ENCODE measurements at places on chromosomes 3 and 15. TPM values are rescaled to one million over a fixed set of nuclear protein-coding genes. Genes with fewer than 3 reads are reported as not detected.

DNA sequence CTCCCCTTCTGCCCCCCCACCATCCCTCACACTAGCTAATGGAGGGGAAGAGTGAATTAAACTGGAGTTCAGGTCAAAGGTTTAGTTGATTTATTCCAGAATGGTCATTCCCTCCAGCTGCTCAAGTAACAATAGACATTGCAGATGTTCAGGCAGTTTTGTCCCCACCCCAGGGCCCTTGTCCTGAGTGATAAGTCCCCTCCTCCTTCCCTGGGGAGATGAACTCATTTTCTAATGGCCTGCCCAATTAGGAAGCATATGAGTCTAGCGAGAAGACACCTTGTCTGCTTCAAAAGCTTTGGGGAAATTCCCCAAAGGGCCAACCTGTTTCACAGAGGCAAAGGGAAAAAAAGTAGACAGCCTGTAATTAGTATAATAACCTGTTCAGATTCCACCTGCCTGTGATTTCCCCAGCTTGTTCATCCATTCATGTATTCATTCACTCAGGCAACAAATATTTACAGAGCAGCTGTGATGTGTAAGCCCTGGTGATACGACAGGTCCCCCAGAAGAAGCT lies 165.3 kb downstream of the SHQ1 start:
- no peaks in the 10 kb centered on the region for H3K36me3 ChIP-seq
- no peaks in the 10 kb centered on the region for H3K27me3 ChIP-seq
- no peak for DNase-seq
- no peaks in the 10 kb centered on the region for H3K4me1 ChIP-seq
- H3K27ac ChIP-seq, result no peak overlapping the region

DNA sequence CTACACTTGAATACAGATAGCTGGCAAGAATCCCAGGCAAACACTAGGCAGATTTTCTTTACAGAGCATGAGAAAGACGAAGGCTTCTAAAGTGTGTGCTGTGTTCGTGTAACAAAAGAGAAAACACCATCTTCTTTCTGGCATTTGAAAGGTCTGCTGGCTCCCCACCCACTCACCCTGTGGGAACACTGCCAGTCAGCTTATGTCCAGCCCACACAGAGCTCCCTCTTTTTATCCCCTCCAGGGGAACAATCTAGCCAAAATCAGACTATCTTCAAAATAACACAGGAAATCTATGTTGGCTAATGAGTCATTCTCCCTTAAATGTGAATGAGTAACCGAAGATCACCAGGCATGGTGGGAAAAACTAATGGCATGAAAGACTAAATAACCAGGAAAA lies 45.6 kb upstream of the PAQR5 start:
- no peaks in the 10 kb centered on the region for H3K27me3 ChIP-seq
- no peak overlapping the region for H3K27ac ChIP-seq
- H3K4me3 ChIP-seq, result no peak overlapping the region
- H3K4me1 ChIP-seq, result no peaks in the 10 kb centered on the region
- H3K36me3 ChIP-seq, result peaks cover 7% of the 10 kb centered on the region

DNA sequence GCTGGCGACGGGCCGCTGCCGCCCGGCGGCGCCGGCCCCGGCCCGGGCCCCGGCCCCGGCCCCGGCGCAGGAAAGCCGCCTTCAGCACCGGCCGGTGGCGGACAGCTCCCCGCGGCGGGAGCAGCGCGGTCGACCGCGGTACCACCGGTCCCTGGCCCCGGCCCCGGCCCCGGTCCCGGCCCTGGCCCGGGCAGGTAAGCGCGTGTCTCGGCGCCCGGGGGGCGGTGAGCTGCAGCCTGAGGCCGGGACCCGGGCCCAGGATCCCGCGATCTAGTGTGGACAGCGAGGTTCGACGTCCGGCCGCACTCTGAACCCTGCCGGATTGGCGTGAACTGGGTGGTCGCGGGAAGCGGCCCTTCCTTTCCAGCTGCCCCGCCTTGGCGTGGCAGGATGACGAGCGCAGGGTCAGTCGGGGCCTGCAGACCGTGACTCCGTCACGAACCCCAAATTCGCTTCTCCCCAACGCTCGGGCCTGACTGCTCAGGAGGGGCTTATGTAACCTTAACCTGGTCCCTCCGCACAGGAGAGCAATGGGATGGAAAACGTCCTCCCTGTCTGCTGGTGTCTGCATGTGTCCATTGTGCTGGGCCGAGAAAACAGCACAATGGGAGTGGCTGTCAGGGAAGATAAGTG lies 472 bp downstream of the BSN start:
- peak; percentile 48 for DNase-seq
- H3K4me1 ChIP-seq, result peaks cover 8% of the 10 kb centered on the region
- H3K27me3 ChIP-seq, result no peaks in the 10 kb centered on the region
- H3K36me3 ChIP-seq, result no peaks in the 10 kb centered on the region
- H3K4me3 ChIP-seq, result peak overlapping the region; percentile 55

DNA sequence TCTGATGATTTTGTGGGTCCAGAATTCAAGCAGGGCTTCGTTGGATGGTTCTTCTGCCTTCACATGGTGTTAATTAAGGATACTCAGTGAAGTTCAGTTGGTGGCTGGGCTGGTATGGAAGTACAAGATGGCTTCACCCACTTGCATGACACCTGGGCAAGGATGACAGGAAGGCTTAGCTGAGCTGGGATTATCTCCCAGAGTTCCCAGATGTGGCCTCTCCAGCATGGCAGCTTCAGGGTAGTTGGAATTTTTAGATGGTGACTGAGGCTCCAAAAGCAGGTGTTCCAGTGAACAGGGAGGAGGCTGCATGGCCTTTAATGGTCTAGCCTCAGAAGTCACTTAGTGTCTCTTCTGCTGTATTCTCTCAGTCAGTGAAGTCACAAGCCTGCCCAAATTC lies 135.5 kb downstream of the THRB start:
- no peak for DNase-seq

DNA sequence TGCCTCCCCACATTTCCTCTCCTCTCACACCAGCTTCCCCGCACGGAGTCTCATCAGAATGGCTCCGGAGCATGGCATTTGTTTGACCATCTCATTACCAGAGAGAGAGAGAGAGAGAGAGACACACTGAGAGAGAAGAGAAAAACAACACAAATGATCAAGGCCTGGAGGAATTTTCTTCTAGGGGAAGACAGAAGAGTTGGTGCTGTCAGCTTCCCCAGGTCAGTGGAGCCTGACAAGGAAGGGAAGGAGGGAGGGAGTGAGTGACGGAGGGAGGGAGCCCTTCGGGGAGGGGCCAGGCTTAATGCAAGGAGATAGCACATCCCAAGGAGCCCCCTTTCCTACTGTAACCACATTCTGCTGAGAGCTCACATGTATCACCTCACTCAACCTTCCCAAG lies 9.1 kb downstream of the ST8SIA2 start:
- H3K36me3 ChIP-seq, result no peaks in the 10 kb centered on the region
- no peak overlapping the region for H3K4me3 ChIP-seq
- no peaks in the 10 kb centered on the region for H3K4me1 ChIP-seq
- DNase-seq, result no peak
- no peak overlapping the region for H3K27ac ChIP-seq

DNA sequence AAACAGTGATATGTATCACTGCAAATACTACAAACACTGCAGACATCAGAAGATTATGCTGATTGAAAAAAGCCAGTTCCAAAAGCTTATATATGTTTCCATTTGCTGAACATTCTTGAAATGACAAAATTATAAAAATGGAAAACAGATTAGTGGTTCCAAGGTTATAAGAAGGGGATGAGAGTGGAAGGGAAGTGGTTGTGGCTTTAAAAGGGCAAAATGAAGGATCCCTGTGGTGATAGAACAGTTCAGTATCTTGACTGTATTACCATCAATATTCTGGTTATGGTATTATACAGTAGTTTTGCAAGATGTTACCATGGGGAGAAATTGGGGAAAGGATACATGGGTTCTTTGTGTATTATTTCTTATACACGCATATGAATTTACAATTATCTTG lies 77.8 kb downstream of the DZIP3 start:
- no peaks in the 10 kb centered on the region for H3K4me1 ChIP-seq
- H3K27ac ChIP-seq, result no peak overlapping the region
- H3K27me3 ChIP-seq, result no peaks in the 10 kb centered on the region
- no peak for DNase-seq
- H3K4me3 ChIP-seq, result no peak overlapping the region
- H3K36me3 ChIP-seq, result no peaks in the 10 kb centered on the region

GRCh38 chr3:182909318-182910040 lies 70.9 kb downstream of the DCUN1D1 start:
- H3K27ac ChIP-seq, result no peak overlapping the region
- no peaks in the 10 kb centered on the region for H3K27me3 ChIP-seq
- H3K4me3 ChIP-seq, result no peak overlapping the region
- H3K36me3 ChIP-seq, result peaks cover 46% of the 10 kb centered on the region
- H3K4me1 ChIP-seq, result no peaks in the 10 kb centered on the region

GRCh38 chr3:156448300-156448699 lies 106.6 kb downstream of the SSR3 start:
- no peak overlapping the region for H3K27ac ChIP-seq
- H3K4me1 ChIP-seq, result no peaks in the 10 kb centered on the region

GRCh38 chr3:15313461-15313860 lies 18.9 kb downstream of the SH3BP5 start:
- no peaks in the 10 kb centered on the region for H3K36me3 ChIP-seq
- no peaks in the 10 kb centered on the region for H3K27me3 ChIP-seq
- H3K4me3 ChIP-seq, result no peak overlapping the region

DNA sequence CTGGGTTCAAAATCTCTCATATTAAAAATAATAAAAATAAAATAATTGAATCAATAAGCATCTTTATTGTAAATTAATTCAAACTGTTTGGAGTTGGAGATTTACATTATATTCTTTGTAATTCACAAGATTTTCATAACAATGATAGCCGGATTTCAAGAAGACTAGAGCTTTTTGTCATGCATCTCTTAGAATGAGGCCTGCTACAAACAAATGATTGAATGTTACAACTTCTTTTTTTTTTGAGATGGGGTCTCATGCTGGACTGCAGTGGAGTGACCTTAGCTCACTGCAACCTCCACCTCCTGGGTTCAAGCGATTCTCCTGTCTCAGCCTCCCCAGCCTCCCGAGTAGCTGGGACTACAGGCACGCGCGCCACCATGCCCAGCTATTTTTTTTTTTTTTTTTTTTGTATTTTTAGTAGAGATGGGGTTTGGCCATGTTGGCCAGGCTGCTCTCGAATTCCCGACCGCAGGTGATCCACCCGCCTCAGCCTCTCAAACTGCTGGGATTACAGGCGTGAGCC lies 3.5 kb downstream of the SLTM start:
- peaks cover 41% of the 10 kb centered on the region for H3K4me1 ChIP-seq
- no peak for DNase-seq
- H3K27me3 ChIP-seq, result no peaks in the 10 kb centered on the region
- no peak overlapping the region for H3K4me3 ChIP-seq
- H3K27ac ChIP-seq, result no peak overlapping the region

- H3K4me3 ChIP-seq, result no peak overlapping the region
- no peak overlapping the region for H3K27ac ChIP-seq
- no peaks in the 10 kb centered on the region for H3K36me3 ChIP-seq
- no peaks in the 10 kb centered on the region for H3K4me1 ChIP-seq
- DNase-seq, result no peak
Measured at GRCh38 chr15:54026891-54027290, 48.6 kb downstream of the UNC13C start.

- no peaks in the 10 kb centered on the region for H3K27me3 ChIP-seq
- no peak for DNase-seq
- no peak overlapping the region for H3K27ac ChIP-seq
- no peaks in the 10 kb centered on the region for H3K4me1 ChIP-seq
- no peaks in the 10 kb centered on the region for H3K36me3 ChIP-seq
- H3K4me3 ChIP-seq, result no peak overlapping the region
Measured at GRCh38 chr15:87387766-87388165, 868.8 kb downstream of the NTRK3 start.

GRCh38 chr3:16743276-16743675 lies 138.1 kb upstream of the DAZL start:
- no peak overlapping the region for H3K27ac ChIP-seq
- no peaks in the 10 kb centered on the region for H3K27me3 ChIP-seq
- no peak for DNase-seq
- no peaks in the 10 kb centered on the region for H3K36me3 ChIP-seq
- H3K4me1 ChIP-seq, result no peaks in the 10 kb centered on the region

GRCh38 chr15:40754574-40754882 lies 526 bp downstream of the RMDN3 start:
- H3K27ac ChIP-seq, result peak overlapping the region; percentile 84
- no peak for DNase-seq
- H3K4me3 ChIP-seq, result peak overlapping the region; percentile 70
- H3K4me1 ChIP-seq, result peaks cover 25% of the 10 kb centered on the region
- H3K27me3 ChIP-seq, result no peaks in the 10 kb centered on the region

GRCh38 chr3:195015021-195015420 lies 255.9 kb downstream of the XXYLT1 start:
- no peak overlapping the region for H3K27ac ChIP-seq
- H3K36me3 ChIP-seq, result no peaks in the 10 kb centered on the region
- H3K4me1 ChIP-seq, result no peaks in the 10 kb centered on the region
- H3K27me3 ChIP-seq, result no peaks in the 10 kb centered on the region
- no peak overlapping the region for H3K4me3 ChIP-seq

- no peaks in the 10 kb centered on the region for H3K36me3 ChIP-seq
- H3K4me3 ChIP-seq, result no peak overlapping the region
- no peak for DNase-seq
- no peaks in the 10 kb centered on the region for H3K27me3 ChIP-seq
- no peaks in the 10 kb centered on the region for H3K4me1 ChIP-seq
Measured at GRCh38 chr3:134642445-134643149, 8.2 kb downstream of the KY start.

- no peak overlapping the region for H3K4me3 ChIP-seq
- H3K4me1 ChIP-seq, result no peaks in the 10 kb centered on the region
- H3K36me3 ChIP-seq, result no peaks in the 10 kb centered on the region
- no peak overlapping the region for H3K27ac ChIP-seq
Measured at GRCh38 chr3:193563426-193563825, 8.7 kb upstream of the ATP13A4 start.

DNA sequence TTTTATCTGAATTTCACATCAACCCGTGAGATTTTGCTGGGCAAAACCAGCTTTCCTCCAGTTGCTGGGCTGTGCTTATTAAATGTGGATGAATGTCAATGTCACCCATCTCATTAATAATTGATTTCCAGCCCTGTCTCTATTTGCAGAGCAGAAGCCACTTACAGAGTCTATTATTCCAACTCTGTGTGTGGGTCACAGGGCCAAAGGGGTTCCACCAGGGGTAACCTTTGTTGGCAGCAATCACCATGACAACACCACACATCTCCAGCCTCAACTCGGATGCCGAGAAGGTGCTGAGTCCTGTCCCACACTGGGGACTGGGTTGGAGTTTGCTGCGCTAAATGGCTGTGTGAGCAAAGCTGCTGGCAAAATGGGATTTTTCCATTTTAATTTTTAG lies 51.1 kb upstream of the WNT5A start:
- no peak overlapping the region for H3K4me3 ChIP-seq
- no peak for DNase-seq
- H3K36me3 ChIP-seq, result no peaks in the 10 kb centered on the region
- H3K4me1 ChIP-seq, result no peaks in the 10 kb centered on the region
- no peak overlapping the region for H3K27ac ChIP-seq
- H3K27me3 ChIP-seq, result no peaks in the 10 kb centered on the region

Gene CYP8B1
- polyA plus RNA-seq, result 0.14 TPM

Gene XPC
- polyA plus RNA-seq, result 44.6 TPM

Gene ADAMTSL3
- polyA plus RNA-seq, result 27.6 TPM

Gene DNAH12
- polyA plus RNA-seq, result 10.4 TPM

Gene CSPG4
- polyA plus RNA-seq, result 22.9 TPM

Gene PIGBOS1
- 20.2 TPM for polyA plus RNA-seq

Gene GOLGA8J
- polyA plus RNA-seq, result 1.5 TPM

Gene LCMT2
- polyA plus RNA-seq, result 7.7 TPM

Gene HYAL3
- 2.3 TPM for polyA plus RNA-seq

All from left lung (tissue), 14 donors.